GM04504 (cell line): ENCODE measurements at places on chromosomes 13 and 19.
A peak's percentile ranks its signal among the peaks of the same experiment; 100 is the strongest.

GRCh38 chr13:112516218-112516617 is 71.7 kb downstream of the TUBGCP3 start:
- no peak for DNase-seq

- DNase-seq: no peak
Observed at GRCh38 chr13:27636589-27637288, 15.0 kb downstream of the POLR1D start.

DNA sequence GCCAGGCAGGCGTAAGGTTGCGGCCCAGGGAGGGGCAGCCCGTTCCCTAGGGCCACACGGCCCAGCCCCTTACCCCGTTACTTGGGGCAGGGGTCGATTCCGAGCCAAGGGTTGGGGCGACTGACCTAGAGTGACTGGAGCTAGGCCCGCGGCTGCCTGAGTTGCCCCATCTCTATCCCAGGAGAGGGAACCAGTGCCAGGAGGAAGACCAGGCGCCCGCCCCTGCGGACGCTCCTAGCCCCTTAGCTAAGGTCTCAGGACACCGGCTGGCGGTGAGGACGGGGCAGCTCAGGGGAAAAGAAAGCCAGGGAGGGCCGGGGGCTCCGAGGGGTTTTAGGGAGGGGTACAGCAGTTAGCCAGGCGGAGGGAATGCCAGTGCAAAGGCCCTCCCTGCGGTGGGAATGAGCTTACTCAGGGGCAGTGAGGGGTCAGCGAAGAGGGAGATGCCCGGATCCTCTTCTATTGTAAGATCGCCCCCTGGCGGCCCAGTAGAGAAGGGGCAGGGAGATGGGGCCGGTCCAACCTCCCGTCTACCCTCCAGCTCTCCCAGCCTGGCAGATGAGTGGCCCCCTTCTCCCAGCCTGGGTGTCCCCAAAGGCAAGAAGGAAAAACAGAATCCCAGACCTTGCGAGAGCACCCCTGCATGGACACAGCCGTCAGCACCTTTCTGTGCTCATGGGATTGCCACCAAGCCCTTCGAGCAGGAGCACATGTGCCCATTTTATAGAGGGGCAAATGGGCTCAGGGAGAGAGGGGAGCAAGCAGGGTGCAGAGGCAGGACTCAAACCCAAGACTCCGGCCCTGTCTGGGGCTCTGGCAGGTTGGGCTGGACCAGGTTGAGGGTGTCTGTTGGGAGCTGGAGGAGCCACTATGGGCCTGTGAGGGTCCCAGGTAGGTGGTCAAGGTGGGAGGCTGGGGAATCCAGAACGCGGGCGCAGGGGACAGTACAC is 16.3 kb downstream of the CILP2 start:
- no peak for DNase-seq

GRCh38 chr13:24134757-24135156 is 25.8 kb upstream of the SPATA13 start:
- DNase-seq: peak; percentile 9

DNA sequence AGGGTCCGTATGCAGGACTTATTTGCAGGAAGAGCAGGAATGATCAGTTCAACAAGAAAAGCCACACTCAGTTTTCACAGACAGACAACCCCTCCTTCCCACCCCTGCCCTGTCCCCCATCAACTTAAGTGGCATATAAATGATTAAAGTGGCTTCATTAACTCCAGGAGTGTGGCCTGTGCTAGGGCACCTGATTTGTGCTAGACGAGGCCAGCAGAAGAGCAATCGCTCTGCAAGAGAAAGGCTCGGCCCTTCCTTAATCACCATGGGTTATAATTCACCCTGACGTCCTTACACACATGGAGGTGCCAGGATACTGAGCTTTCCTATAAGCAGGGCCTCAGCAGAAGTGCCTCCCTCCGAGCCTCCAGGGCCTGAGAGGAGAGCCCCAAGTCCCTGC is 14.6 kb downstream of the C19orf12 start:
- DNase-seq: no peak

GRCh38 chr13:114285166-114285808 is 3.9 kb downstream of the UPF3A start:
- DNase-seq: no peak

- peak; percentile 82 for DNase-seq
Observed at GRCh38 chr19:2578901-2579677, 103.2 kb downstream of the GADD45B start.

DNA sequence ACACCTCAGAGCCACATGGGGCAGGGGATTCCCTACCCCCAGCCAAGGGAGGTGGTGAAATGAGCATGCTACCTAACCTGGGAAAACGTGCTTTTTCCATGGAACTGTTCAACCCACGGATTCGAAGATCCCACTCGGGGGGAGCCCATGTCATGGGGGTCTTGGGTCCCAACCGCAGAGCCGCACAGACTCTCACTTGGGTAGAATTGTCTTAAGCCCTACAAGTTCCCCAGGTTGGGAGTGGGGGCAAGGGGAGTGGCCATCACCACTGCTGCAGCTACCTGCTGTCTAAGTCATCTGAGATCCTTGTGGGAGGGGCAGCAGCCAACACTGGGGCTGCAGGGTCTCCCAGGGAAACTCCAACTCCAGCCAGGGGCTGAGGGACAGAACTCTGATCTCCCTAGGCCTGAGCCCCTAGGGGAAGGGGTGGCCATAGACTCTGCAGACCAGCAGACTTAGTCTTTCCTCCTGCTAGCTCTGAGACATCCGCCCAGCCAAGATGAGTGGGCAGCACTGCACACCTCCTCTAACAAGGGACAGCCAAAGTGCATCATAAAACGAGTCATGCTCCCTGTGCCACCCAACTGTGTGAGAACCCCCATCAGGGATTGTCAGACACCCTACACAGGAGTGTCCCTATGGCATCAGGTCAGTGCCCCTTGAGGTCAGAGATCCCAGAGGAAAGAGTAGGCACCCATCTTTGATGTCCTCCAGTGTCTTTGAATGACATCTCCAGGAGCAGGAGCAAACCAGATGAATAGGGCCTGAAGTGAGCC is 610.4 kb upstream of the SLITRK6 start:
- DNase-seq: no peak

DNA sequence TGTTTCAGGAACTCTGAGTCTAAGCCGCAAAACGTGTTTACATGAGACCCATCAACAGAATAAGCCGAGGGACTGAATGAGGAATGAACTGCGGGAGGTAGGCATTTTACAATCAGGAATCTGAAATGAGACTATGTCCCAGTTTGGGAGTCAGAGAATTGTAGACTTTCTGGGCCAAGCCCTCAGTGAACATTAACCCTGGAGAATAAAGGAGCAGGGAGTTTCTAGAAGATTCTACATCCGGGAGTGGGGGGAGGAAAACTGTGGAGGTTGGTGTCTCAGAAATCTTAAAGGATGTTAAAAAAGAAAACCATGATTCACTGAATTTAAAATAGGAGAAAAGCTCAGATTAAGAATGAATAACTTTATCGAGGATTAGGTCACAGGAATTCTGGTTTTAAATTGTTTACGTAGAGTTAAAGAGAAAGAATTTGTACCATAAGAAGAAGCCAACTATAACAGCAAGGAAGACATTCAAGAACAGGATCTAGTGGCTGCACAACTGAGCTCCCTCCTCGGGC is 18.5 kb downstream of the RFX2 start:
- no peak for DNase-seq

DNA sequence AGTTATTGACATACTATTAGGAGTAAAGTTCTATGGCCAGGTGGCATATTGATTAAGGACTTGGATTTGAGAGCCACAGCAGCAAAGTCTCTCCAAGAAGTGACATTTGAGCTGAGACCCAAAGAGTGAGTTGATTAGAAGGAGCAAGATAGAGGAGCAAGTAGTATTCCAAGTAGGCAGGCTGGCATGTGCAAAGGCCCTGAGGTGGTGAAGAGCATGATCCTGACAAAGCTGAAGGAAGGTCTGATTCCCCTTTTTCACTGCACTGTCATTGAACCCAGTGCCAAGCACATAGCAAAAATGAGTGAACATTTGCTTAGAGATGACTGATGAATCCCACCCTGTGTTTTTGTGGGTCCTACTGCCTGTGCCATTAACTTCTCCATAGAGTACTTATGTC is 4.7 kb downstream of the ZNF543 start:
- DNase-seq: no peak

- DNase-seq: no peak
Observed at GRCh38 chr19:50478901-50479715, 2.5 kb upstream of the GARIN5A start.

DNA sequence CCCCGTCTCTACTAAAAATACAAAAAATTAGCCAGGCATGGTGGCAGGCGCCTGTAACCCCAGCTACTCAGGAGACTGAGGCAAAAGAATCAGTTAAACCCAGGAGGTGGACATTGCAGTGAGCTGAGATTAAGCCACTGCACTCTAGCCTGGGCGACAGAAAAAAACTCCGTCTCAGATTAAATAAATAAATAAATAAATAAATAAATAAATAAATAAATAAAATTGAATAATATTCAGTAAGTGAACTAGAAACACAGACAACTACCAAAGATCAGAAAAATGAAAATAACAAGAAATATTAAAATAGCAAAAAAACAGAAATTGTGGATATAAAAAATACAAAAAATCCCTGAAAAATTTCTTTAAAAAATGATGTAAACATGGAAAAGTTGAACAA is 172.4 kb downstream of the ZNF486 start:
- DNase-seq: no peak

DNA sequence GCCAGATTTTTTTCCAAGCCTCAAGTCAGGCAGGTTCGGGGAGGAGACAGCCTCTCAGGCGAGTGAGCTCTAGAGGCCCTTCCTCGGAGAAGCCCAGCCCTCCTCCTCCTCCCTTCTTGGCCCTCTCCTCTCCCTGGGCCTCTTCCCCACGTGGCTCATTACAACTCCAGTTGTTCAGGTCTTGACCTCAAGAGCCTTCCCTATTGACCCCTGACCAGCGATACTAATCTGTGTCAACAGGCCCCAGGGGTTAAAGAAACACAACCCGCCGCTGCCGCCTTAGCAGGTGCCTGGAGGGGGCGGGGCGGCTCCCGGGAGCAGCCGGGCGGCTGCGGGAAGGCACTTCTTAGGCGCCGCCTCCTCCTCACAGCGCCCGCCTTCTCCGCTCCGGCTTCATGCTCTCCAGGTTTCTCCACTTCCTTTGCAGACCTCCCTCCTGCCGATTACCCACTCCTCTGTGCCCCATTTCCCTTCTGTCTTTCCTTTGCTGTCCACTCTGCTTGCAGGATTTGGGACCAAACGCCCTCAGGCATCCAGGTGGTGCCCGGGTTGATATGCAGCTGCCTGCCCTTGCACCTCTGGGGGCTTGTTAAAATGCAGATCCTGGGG is 51.0 kb downstream of the LYL1 start:
- no peak for DNase-seq

- no peak for DNase-seq
Observed at GRCh38 chr13:72716776-72717175, 10.7 kb downstream of the MZT1 start.

GRCh38 chr19:5184930-5185329 is 155.7 kb downstream of the PTPRS start:
- no peak for DNase-seq

DNA sequence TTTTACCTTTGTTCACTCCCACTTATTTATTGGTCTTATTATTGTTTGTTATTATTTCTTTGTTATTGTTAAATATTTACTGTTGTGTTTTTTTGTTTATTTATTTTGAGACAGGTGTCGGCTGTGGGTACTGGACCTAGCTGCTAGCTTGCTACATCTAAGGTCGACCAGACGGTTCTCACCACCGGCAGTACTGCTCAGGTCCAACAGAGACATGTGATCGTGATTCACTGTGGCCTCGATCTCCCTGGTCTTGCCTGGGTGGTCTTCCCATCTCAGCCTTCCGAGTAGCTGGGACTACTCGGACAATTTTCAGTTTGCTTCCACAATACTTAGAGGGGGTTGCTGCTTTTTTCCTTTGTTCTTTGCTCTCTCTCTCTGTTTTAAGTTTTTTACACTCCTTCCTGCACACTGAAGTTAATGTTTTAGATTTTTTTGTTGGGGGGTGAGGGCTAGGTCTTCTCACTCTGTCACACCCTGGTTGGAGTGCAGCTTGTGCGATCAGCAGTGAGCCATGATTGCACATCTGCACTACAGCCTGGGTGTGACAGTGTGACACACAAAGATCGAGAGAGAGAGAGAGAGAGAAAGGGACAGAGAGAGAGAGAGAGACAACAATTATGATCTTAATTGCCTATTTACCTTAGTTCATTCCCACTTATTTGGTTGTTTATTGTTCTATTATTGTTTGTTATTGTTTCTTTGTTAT is 1432.4 kb downstream of the UQCRFS1 start:
- DNase-seq: no peak

DNA sequence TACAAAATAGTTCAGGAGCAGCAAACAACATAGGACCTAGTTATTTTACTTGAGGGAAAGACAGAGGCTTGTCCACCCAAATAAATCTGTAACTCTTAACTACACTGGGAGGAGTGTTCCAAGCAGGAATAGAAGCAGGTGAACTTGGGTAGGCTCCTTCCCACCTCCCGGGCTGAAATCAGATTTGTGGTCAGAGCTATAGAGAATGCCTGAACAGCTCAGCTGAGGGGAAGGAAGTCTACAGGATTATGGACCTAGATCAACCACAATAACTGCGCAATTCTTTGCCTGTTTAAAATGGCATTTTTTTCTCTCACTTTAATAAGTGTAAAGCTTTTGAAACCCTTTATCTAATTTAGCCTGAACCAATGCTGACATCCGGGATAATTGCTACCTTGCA is 73.5 kb upstream of the IRS2 start:
- DNase-seq: no peak

DNA sequence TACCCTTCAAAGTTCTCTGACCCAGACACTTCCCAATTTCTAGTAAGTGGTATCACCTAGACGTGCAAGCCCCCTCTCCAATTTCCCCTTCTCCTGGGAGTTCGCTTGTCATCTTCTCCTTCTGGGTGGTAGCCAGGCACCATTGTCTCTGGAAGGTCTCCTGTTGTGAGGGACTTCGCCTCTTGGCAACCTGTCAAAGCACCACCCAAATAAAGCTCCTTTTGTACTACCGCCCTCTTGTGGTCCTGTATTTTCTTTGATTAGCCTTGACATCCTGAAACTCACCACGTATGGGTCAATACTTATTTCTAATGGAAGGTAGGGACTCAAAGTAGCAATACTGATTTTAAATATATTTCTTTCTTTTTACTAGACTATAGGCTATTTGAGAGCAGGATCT is 8.2 kb downstream of the GPC5 start:
- peak; percentile 10 for DNase-seq

DNA sequence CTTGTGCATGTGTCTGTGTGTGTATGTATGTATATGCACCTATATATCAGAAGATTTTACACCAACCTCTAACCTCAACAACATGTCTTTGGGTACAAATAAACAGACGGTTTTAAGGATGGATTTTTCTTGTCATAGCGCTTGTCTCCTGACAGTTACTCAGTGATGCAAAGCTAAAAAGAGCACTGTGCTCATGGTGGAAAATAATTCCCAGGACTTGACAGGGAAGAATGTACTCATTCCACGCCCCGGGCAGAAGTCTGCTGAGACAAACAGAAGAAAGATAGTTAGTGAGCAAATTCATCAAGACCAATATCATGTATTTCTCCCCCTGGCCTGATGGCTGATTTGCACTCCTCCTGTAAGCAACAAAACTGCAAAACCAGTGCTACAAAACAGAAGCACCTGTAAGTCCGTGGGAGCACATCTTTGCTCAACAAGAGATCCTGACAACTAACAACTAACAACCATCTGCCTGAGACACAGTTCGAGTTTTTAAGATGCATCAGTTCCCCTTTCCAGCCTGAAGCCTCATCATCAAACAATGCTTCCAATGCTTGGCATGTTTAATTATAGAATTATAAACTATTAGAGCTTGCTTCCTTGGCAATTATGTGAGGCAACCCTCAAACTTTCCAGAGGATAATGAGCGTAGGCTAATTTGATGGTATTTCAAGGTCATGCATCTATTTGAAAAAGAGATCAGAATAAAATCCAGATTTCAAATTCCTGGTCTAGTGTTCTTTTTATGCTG is 812.7 kb upstream of the MIR17HG start:
- DNase-seq: peak; percentile 7

- no peak for DNase-seq
Observed at GRCh38 chr13:22482496-22483000, 698.2 kb upstream of the SGCG start.
